ENCODE measurements at places on chromosomes 13 and 19.

DNA sequence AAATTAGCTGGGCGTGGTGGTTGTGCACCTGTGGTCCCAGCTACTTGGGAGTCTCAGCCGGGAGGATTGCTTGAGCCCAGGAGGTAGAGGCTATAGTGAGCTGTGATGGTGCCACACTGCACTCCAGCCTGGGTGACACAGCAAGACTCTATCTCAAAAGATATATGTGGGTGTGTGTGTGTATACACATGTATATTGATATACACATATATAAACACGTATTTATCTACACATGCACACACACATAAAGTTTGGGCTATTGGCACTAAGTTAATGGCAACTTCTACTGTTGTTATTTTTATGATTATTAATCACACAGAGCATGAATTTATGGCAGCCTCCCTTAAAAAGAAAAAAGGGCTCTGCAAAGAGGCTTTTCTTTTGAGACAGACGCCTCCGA, 27.1 kb upstream of the ABCC4 start:
- DNase-seq: no peak

GRCh38 chr13:109976206-109976997, 190.0 kb upstream of the IRS2 start:
- DNase-seq: no peak

DNA sequence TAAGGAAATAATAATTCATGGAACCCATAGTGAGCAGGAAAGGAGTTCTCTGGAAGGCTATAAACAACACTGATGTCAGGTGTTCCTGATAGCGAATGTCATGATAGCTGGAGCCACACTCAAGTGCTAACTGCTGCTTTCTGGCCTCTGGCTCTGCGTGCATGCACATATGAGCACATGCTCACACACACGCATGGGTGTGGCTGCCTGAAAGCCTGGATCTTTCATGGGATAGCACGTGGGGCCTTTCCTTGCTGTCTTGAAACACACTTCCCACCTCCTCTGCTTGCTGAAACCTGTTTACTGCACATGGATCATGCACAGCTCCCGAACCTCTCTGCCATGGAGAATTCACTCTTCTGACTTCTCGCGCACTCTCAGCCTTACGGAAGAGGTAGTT, 207.4 kb downstream of the ATP8A2 start:
- no peak for DNase-seq

DNA sequence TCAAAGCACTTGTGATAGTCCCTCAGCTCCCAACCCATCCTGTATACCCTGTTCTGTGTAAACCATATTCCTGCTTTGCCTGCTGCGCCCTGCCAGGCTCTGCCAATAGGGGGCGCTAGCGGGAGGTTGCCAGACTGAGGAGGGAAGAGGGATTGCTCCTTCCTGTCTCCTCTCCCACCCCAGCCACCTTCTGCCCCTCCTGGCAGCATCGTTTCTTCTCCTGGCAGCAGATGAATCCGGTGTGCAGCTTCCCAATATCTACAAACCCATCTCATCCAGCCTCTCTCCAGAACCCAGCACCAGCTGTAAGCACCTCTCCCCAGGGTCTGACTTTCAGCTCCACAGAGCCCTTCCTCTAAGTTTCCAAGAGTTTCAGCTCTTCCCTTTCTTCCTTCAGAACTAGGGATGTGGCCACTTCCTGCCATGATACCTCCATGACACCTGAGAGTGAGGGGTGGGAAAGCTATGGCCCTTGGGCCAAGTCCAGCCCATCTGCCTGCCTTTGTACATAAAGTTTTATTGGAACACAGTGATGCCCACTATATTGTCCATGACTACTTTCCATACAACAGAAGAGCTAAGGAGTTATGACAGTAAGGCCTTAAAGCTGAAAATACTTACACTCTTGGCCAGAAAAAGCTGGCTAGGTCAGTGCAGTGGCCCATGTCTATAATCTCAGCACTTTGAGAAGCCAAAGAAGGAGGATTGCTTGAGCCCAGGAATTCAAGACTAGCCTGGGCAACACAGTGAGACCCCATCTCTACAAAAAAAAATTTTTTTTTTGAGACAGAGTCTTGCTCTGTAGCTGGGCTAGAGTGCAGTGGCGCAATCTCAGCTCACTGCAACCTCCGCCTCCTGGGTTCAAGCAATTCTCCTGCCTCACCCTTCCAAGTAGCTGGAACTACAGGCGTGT, 34.5 kb upstream of the ATP1A3 start:
- DNase-seq: peak; percentile 22

DNA sequence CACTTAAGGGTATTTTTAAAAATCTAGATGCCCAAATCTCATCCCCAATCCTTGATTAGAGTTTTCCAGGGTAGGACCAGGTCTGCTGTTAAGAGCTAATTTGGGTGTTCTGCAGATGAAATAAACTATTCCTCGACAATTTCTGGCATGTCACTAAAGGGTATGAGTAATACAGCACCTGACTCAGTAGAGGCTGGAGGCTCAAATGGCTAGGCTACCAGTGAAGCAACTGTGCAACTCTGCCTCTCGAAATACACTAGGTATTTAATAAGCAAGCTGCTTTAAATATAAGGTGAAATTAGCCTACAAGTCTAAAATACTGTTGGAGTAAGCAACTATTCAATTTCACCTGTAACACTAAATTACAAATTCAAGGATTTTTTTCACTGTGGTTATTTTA, 1.5 kb downstream of the RNF6 start:
- no peak for DNase-seq

DNA sequence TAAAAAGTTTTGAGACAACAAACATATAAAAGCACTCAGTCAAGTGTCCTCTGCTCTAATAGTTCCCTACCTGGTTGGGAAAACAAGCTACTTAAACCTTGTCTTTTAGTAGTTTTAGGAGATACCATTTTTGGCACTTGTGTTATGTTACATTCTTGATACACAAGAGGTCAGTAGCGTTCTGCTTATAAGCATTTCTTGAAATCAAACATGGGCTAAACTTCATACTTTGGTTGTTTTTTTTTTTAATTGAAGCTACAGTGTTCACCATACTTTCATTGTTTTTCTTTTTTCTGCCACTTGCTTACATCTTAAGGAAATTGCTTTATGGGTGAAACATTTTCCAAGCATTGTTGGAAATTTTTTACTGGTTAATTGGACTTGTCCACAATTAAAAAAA, 12.9 kb downstream of the NHLRC3 start:
- no peak for DNase-seq

DNA sequence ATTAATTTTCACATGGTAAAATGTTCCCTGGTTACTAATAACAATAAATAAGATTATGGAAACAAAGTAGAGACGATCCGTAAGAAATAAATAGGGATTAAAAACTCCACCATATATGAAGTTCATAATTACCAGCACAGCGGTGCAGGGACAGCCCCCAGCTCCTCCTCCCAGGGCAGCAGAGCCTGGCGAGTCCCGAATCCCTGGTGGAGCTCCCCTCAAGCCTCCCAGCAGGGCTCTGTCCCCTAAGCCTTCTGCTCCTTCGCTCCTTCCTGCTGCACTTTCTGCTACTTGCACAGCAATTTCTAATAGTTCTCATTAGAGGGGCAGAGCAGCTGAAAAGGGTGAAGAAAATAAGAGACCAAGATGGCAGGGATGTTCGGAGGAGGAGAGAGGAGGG, 43.6 kb downstream of the RASA3 start:
- DNase-seq: no peak

DNA sequence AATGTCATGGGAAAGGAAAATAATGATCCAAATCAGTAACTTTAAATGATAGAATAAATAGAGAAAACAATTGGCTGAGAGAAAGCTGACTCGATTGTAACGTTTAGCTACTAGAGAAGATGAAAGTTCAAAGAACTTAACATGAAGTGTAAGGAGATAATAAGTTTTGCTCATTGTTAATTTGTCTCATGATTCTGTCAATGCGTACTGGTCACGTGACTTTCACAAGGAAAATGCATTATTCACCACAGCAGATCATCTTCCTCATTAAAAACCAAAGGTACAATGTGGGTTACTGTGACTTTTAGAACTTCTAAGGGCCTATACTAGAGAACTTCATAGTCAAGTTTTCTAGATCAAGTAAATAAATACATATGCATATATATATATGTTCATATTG, 1207.2 kb downstream of the EFNB2 start:
- no peak for DNase-seq

DNA sequence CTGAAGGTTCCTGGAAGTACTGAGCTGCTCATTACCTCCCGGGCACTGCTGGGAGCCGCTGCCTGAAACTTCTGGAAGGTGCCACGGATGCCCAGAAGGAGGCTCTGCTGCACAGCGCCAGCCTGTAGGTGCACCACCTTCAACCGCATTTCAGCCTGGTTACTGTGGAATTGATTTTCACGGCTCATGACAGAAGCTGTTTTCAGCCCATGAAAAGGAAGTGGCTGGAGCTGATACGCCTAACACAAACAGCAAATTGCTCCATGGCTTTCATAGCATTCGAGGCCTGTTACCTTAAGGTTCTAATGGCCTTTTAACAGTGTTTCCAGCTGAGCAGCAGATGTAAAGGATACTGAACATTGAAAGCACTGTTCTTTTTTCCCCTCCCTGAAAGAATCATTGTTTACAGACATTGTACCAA, 22.0 kb downstream of the GPC6 start:
- no peak for DNase-seq

- no peak for DNase-seq
These were observed 28.7 kb upstream of the SIAH3 start for GRCh38 chr13:45880242-45880641.

- DNase-seq: no peak
These were observed 9.8 kb downstream of the AP1M1 start for GRCh38 chr19:16207490-16208025.

DNA sequence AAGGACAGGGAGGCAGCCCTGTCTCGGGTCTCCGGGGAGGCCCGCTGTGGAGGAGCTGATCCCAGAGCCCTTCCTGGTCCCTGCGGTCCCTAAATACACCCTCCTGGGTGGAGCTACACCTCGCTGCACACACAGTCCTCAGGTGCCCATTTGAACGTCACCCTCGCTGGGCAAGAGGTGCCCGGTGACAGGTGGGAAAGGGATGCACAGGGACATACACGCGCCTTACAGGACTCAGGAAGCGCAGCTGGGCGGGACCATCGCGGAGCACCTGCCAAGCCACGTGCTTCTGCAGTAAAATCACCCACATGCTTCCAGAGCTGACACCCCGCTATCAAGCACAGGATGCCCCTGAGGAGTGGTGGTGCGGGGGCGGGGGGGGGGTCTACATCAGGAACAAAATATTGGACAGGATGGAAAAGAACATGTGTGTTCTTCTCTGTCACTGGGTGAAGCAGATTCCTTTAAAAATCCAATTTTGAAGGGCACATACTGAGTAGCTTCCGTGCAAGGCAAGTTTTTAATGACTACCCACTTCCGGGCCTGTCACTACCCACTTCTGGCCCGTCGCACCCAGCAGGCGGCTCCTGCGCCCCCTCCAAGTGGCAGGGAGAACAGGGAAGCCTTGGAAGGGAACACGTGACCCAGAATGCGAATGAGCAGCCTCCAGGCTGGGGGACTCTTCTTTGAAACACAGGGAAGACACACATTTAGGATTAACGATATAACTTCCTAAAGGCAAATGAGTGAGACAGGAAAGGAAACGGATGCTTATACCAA, 78.9 kb downstream of the COL4A1 start:
- no peak for DNase-seq

GRCh38 chr13:84399320-84400085, 517.2 kb upstream of the SLITRK1 start:
- no peak for DNase-seq

DNA sequence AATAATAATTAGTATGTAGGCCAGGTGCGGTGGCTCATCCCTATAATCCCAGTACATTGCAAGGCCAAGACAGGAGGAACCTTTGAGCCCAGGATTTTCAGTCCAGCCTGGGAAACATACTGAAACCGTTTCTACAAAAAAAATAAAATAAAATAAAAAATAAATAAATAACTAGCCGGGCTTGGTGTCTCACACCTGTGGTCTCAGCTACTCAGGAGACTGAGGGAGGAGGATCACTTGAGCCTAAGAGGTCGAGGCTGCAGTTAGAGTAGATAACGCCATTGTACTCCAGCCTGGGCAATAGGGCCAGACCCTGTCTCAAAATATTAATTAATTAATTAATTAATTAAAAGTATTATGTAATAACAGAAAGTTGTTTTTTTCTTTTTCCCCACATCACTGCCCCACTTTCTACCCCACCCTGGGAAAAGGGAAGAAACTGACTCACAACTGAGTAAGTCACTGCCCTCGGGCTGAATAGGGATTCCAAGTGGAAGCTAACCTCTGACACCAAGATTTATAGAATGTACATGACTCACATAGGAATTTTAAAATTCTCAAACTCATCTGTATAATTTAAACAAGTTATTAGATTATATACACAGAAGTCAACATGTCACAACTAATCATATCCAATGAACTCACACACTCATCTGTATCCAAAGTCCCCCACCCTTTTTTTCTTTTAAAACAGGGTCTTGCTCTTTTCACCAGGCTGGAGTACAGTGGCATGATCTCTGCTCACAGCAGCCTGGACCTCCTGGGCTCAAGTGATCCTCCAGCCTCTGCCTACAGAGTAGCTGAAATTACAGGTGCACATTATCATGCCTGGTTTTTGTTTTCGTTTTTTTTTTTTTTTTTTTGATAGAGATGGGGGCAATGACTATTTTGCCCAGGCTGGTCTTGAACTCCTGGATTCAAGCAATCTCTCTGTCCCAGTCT, 12.5 kb downstream of the ZNF611 start:
- DNase-seq: no peak

DNA sequence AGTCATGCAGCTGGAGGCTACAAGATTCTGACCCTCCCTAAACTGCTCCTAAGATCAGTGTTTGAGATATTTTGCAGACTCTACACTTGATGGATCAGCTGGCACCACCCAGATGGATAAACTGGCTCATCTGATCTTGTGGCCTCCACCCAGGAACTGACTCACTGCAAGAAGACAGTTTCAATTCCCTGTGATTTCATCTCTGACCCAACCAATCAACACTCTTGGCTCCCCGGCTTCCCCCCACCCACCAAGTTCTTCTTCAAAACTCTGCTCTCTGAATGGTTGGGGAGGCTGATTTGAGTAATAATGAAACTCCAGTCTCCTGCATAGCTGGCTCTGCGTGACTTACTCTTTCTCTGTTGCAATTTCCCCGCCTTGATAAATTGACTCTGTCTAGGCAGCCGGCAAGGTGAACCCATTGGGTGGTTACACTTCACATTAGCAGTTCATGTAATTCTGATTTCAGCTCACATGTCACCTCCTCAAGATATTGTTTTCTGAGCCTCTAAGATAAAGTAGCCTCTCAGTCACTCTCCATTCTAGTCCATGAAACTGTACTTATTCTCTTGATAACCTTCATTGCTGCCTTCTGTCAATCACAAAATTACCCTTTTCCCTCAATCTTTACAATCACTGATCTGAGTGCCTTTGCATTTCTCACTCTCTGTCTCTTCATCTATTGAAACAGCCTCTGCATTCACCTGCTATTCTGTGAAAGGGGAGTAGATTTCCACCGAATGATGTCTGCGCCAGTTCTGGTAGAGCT, 9.9 kb upstream of the FPR3 start:
- no peak for DNase-seq

GRCh38 chr19:6271251-6271650, 8.5 kb downstream of the MLLT1 start:
- DNase-seq: no peak
